CD4-positive, alpha-beta T cell treated with Interleukin-17A for 1 hour (primary cell): ENCODE measurements at places on chromosomes 12 and 14.

- DNase-seq = no peak
Measured at GRCh38 chr14:90281756-90282155, 25.4 kb downstream of the PSMC1 start.

DNA sequence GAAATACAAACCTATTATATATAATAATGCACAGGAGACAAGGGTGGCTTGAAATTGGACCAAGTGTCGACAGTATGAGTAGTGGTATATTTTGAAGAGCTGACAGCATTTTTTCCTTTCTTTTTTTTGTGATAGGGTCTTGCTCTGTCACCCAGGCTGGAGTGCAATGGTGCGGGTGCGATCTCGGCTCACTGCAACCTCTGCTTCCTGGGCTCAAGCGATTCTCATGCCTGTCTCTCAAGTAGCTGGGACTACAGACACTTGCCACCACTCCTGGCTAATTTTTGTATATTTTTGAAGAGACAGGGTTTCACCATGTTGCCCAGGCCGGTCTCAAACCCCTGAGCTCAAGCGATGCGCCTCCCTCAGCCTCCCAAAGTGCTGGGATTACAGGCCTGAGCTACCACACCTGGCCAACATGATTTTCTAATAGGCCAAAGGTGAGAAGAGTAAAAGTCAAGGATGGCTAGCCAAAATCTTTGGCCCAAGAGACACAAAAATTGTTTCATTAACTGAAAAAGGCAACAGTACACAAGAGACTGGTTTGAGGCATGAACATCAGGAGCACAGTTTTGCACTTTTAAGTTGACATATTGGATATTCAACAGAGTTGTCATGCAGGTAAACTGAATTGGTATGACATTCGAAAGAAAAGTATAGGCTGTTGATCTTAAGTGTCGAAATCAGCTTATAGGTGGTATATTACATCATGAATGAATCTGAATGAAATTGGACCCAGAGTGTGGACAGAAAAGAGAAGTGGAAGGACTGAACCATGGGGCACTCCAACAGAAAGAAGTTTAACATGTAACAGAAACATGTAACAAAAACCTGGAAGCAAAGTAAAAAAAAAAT lies 12.5 kb downstream of the HNRNPC start:
- DNase-seq = peak; percentile 17

DNA sequence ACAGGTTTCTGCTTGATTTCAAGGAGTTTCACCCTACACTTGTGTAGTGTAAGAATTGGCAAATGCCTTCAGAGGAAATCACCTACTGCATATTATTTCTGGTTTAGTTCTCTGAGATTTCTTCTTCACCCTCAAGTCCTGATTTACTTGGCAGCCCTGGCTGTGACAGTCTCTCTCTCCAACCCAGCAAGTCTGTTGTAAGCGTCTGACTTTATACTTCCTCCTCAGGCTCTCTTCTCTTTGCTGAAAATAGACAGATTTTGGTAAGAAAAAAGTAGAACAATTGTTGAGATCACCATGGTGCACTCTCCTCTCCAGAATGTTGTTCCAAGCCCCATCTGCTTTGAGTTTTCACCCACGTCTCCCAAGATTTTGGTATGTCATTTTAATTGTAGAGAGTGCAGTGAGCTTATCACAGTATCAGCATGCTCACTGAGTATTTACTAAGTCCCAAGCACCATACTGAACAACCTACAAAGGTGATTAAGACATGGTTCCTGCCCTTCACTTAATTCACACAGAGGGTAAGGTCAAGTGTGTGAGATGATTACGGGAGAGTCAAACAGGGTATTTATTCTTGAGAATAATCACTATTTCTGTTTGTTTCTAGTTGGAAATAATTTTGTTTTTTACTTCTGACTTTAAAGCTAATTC lies 148.7 kb downstream of the MDGA2 start:
- no peak for DNase-seq

- DNase-seq = no peak
Measured at GRCh38 chr12:122088179-122088810, 9.7 kb downstream of the MLXIP start.

DNA sequence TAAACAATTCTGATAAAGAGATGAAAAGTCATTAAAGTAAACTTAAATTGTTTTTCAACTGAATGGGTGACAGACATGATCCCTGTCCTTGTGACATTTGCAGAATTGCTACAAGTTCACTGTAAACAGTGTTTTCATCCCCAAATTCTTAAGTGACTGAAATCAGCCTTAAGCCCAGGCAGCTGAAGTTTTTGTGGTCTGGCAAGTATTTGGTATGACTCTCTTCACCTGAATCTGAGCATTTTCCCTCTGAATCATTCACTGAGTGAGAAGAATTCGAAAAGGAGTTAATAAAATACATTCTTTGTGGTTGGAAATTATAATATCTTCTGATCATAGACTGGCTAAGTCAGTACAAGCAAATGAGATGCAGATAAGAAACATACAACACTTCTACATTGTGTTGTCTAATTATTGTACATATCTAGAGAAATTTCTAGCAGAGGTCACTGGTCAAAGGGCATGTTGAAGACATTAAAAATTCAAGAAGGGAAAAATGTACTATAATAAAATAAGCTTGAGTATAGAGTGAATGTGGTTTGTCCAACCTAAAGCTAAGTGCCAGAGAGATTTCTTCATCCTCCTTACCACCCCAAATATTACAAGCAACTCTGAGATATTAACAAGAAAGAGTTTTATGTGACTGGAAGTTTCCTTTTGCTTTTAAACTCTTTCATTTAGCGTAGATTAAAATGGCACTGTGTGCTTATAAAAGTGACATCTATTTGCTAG lies 177.8 kb upstream of the DIO2 start:
- DNase-seq = no peak

GRCh38 chr12:53466640-53467039 lies 14.7 kb downstream of the PCBP2 start:
- no peak for DNase-seq

- no peak for DNase-seq
Measured at GRCh38 chr14:92341791-92342190, 18.8 kb downstream of the SLC24A4 start.

DNA sequence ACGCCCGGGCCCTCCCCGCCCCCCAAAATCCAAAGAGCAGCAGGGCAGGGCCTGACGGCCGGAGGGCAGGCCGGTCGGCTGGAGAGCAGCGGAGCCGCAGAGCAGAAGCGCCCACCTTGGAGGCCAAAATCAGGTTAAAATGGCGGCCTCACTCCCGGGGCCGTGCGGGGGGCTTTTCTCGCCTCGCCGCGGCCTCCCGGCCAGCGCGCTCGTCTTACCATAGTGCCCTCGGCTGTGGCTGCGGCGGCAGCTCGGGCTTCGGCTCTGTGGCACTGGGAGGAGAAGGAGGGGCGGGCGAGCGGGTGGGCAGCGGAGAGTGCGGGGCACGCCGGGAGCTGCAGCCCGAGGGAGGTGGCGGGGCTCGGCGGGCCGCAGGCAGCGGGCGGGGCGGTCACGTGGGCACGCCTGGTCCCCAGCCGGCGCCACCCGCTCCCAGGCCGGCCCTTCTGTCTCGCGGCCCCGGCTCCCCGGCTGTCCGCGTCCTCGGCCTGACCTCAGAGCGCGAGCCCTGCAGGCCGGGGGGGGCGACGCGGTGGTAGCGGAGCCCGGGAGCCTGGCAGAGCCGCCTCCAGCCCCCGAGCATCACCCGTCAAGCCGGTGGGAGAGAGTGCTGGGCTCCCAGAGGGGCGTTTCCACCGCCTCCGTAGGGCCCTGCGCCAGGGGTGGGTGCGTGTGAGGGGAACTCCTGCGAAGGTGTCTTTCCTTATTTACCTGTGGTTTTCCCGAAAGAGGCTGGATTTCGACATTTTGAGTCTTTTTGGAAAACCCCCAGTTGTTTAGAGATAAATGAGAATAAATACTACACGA lies at the start of gene CFL2:
Gene CFL2, minus strand, starts transcription at position 274 of the 807 bp plus-strand sequence. Its CDS starts 53 bp downstream, at position 221.
- peak; percentile 84 for DNase-seq

DNA sequence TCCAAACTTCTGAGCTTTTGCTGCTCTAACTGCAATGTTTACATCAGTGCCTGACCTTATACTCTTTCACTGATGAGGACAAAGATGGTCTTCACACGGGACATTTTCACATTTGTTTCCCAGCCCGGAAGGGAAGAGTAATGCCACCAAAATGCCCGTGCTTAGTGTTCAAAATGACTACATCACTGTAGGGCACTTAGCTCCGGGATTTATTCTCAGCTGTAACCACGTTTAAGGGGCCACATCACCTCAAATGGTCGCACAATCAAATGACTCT lies 2.9 kb downstream of the GSG1 start:
- no peak for DNase-seq

GRCh38 chr14:62179367-62180018 lies 417.3 kb downstream of the SNAPC1 start:
- peak; percentile 13 for DNase-seq

DNA sequence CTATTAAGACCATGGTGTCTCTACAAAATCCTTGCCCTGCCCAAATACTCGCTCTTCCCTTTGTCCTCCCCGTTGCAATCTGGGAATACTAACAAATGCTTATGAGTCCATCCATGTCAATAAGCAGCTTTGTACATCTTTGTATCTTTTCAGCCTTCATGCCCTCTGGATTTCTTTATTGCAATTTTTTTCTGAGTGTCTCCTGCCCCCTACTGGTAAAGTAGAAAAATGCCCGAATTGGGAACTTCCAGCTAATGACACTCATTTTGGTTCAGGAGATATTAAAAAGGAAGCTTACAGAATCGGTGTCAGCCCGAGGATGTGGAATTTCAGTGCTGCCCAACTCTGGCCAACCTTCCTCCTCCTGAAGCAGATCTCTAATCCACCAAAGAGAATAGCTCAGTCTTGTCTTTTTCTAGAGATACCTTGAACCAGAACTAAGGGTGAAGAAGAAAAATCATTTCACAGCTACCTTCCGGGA lies 46.0 kb downstream of the SH2B3 start:
- DNase-seq = peak; percentile 84
